ENCODE measurements at places on chromosomes 2 and 18.

DNA sequence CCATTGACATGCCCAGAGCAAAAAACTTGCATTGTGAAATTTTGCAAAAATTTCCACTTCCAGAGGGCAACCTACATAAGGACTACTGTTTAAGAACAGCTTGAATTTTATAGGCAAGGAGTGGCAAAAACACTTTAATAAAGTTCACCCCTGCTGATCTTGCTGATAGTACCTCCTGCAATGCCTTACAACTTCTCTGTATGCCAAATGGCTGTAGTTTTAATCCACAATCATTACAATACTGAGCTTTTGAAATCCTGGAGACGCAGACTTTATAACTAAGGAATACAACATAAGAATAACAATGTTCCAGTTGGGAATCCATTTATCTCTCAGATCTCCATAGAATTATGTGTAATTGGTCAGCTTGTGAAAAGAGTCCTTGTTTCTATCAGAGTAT lies 247.5 kb downstream of the KCNJ3 start:
- DNase-seq: no peak

DNA sequence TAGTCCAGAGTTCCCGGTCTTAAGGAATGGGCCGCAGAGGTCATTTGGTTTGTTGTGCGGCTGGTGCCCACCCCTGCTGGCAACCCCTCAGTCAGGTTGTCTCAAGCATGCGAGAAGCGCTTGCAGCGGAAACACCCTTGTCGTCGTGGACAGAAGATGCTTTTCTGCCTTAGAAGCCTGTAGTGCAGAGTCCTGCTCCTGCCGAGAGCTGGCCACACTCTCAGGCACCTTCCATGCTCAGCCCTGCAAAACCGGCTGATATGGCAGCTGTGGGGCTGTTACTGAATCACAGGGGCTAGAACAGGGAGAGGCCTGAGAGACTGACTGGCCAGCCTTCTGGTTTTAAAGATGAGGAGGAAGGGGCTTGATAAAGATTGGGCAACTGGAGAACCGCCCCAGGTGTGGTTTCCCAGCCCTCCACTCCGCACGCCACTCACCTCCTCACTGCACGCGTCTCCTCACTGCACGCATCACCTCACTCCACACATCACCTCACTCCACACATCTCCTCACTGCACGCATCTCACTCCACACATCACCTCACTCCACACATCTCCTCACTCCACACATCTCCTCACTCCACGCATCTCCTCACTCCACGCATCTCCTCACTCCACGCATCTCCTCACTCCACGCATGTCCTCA lies 103.6 kb downstream of the USP40 start:
- no peak for DNase-seq

DNA sequence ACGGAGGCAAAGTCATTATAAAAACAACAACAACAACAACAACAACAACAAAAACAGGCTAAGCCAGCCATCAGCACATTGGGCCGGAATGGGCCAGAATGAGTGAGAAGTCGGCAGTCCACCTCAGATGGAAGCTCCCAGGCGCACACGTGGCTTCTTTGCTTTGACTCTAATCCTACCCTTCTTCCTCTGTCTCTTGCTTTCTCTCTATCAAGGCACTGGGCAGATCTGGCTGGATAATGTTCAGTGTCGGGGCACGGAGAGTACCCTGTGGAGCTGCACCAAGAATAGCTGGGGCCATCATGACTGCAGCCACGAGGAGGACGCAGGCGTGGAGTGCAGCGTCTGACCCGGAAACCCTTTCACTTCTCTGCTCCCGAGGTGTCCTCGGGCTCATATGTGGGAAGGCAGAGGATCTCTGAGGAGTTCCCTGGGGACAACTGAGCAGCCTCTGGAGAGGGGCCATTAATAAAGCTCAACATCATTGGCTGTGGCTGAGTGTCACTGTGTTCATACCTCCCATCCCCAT lies 52.2 kb downstream of the MARCO start:
- DNase-seq: no peak

DNA sequence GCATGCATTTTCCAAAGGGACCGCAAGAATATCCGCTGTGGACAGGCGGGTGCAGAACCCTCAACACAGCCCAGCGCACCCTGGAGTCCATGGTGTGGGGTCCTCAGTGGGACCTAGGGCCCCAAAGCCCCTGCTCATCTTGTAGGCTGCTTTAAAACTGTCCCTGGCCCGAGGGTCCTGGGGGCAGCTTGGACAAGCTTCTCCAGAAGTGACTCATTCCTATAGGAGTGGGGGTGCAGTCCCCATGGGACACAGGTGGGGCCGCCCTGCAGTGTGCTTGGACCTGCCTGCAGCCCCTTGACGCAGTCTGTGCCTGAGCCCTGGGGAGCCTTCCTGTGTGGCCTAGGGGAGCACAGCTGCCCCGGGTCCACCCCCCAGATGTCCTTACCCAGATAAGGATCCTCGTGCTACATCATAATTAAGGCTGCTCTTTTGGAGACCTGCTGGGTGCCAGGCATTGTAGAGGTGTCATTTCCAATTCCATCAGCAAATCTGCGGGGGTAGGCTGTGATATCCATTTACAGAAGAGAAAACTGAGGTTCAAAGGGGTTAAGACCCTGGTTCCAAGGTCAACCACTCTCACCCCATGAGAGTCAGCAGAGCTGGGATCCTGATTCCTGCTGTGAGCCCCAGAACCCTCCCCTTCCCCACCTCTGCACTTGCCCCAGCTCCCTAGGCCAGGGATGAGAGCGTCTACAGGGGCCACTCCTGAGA lies 1.7 kb upstream of the HS6ST1 start:
- no peak for DNase-seq

- DNase-seq: no peak
Observed at GRCh38 chr18:58290116-58290695, 246.2 kb downstream of the NEDD4L start.

- no peak for DNase-seq
Observed at GRCh38 chr2:3073704-3074103, 303.9 kb downstream of the EIPR1 start.

DNA sequence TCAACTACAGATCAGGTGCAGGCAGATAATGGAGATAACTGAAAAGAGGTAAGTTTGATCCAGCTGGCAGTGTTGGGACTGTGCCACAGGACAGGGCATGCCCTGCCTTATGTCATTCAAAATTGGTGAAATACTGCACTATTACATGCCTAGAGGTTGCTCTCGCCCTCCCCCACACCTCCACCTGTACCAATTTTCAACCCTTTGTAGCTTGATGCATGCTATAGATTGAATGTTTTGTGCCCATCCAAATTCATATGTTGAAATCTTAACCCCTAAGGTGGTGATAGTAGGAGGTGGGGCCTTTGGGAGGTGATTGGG lies 72.1 kb upstream of the LYPD6B start:
- no peak for DNase-seq

DNA sequence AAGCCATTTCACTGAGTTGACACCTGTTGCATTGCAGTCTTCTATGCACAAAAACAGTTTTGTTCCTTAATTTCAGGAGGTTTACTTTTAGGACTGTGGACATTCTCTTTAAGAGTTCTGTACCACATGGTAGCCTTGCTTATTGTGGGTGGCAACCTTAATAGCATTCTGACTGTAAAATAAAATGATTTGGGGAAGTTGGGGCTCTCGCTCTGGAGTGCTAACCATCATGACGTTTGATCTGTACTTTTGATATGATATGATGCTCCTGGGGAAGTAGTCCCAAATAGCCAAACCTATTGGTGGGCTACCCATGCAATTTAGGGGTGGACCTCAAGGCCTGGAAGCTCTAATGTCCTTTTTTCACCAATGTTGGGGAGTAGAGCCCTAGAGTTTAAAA lies 3.4 kb downstream of the CTLA4 start:
- no peak for DNase-seq

- DNase-seq: no peak
Observed at GRCh38 chr18:26708806-26709716, 156.4 kb downstream of the AQP4 start.

DNA sequence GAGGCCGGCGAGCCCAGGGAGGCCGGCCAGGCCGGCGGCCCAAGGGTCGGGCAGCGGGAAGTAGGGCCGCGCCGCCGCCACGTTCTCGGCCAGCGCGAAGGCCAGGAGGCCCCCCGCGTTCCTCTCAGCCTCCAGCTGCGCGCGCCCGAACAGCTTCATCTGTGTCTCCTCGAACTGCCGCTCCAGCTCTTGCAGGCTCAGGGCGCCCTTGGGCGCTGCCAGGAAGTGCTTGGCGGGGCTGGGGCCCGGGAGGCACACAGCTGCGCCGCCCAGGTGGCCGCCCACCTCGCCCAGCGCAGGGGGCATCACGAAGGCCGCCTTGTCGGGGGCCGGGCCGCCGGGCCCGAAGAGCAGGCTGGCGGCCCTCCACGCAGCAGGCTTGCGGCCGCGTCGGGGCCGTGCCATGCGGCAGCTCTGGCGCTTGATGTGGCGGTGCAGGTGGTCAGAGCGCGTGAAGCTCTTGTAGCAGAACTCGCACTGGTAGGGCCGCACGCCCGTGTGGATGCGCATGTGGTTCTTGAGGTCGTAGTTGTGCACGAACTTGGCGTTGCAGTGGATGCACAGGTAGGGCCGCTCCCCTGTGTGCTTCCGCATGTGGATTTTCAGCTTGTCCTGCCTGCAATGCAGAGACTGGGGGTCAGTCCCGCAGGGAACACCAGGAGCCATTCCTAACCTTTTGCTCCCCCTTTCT lies 99.0 kb upstream of the SMAD2 start:
- DNase-seq: no peak

- no peak for DNase-seq
Observed at GRCh38 chr2:45137966-45138695, 128.9 kb upstream of the SIX2 start.
